AG10803 (cell line): ENCODE measurements at places on chromosomes 2 and 18.

DNA sequence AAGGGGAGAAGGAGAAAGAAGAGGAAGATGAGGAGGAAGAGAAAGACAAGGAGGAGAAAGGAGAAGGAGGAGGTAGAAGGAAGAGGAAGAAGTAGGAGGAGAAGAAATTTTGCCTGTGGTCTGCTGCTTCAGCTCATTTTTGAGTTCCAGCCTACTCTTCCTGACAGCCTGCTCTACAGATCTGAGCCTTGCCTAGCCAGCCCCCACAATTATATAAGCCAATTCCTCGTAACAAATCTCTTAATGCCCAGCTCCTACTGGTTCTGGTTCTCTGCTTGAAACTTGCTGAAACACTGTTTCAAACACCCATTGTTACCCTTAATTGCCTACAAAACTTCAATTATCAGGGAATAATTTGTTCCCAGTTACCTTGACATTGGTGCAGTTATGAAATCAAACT is 1014.2 kb upstream of the CELF4 start:
- no peak for DNase-seq

GRCh38 chr2:127672341-127673224 is 2.7 kb downstream of the LIMS2 start:
- DNase-seq = no peak

DNA sequence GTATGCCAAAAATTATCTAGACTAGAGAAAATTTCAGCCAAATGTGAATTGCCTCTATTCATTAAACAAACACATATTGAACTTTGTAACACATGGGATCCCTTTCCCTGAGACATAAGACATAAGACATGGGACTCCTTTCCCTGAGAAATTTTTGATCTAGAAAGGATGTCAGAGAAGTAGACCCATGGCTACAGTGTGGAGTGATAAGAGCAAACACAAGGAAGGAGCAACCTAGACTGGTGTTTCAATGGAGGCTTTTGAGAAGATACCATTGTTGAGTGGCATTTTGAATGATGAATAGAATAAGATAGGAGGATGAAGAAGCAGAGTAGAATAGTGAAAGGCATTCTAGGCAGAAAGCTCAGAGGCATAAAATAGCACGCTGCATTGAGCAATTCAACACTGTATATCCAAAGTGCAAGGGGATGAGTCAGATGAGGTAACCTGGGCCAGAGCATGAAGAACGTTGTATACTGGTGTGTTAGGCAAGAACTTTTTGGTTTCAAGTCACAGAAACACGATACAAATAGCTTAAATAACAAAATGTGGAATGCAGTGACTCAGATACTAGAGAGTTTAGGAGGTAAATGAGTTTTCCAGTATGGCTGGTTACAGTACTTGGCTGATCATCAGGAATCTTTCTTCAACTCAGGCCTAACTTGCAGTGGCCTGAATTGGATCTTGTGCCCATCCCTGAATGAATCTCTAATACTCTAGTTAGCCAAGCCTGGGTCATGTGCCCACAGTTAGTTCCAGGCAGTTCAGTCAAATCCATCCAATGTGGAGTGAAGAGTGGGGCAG is 129.8 kb upstream of the TANK start:
- DNase-seq = peak; percentile 99

DNA sequence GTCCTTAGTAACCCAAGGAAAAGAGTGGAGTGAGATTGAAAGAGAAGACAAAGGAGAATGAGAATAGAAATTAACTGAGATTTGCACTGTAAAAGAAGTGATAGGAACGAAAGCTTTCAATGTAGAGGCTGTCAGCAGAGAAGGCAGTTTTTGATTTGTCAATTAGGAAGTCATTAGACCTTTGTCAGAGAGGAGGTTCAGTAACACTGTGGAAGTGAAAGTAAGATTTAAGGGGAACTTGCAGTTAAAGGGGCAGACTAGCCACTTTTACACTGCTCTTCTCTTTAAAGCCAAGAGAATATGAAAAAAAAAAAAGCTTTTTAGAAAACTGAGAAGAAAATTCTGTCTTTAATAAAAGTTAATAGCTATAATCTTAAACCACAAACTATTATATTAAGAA is 11.5 kb upstream of the KYNU start:
- no peak for DNase-seq

DNA sequence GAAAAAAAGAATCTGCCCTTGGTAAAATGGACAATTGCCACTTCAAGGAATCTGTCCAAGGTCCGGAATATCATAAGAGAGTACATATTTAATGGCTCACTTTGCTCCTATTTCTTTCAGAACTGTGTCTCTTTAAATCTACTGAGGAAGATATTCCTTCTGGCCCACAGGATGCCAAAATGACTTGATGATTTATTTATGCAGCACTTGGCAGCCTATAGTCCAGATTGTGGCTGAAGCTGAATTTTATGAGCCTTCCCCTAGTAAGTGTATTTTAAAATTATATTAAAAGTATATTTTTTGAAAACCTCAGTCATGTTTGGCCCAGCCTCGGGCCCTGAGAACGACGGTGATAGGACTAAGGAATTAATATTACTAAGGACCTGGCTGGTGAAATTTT is 465.1 kb upstream of the HNRNPA3 start:
- peak; percentile 11 for DNase-seq

- no peak for DNase-seq
Observed at GRCh38 chr2:234458466-234458865, 38.4 kb downstream of the ARL4C start.

DNA sequence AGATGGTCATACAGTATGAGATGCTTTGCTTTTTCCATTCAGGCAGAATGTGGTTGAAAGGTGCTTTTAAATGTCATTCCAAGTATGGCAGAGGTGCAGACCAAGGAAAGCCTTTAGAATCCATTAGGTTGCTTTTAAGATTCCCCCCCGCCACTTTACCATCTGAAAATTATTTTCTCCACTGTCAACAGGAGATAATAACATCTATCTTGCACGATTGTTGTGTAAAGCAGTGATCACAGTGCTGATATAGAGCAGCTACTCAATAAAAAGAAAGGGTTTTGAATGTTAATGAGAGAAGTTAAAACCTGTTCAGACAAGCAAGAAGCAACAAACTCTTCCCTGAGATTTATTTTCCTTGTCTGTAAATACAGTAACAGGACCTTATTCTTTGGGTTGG is 372.5 kb upstream of the GCFC2 start:
- DNase-seq = no peak

GRCh38 chr2:44948565-44949328 is 7.2 kb downstream of the SIX3 start:
- DNase-seq = no peak

DNA sequence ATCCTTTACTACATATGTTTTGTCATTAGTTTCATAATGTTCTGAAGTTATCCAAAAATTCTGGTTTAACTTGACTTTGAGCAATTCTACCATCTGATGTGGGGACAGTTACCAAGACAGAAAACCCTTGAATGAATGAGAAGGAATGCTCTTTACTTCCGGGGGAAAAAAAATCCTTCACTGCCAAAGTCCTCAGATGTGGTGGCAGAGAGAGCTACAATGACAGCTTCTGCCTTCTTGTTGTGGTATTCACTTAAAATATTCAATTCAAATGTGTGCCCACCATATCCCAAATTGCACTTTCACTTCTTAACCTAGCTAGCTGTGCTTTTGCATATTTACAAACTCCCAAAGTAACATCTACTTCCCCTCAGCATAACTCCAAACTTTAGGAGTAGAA is 1531.7 kb upstream of the NXPH2 start:
- no peak for DNase-seq

GRCh38 chr2:118176601-118177000 is 88.3 kb downstream of the INSIG2 start:
- DNase-seq = no peak

DNA sequence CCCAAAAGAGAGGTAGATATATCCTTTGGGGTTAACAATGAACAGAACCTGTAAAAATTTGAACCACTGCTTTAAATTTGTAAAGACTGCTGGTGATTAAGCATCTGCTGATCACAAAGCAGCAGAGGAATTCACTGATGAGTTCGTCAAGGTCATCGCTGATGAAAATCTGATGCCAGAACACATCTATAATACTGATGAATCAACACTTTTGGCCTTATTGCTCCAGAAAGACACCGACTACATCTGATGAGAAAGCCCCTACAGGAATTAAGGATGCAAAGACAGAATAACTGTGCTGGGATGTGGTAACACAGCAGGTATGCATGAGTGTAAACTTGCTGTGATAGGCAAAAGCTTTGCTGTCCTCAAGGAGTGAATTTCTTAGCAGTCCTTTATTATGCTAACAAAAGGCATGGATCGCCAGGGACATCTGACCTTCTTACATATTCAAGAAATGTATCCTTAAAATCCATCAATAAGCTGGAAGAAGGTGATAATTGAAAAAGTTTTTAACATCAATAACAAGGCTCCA is 30.5 kb upstream of the SGPP2 start:
- no peak for DNase-seq

DNA sequence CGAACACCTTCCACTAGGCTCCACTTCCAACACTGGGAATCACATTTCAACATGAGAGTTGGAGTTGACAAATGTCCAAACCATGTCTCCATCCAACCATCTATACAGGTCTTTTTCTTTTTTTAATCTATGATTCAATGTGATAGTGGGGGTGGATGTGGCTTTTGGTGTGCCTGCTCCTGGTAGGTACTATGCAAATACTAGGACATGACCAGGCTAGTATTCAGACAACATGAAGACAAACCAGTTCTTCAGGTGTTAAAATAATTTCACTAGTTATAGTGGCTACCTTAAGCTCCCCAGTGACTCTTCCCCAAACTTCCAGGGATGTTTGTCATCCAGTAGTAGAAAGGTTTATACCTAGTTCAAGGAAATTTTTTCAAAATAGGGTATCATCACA is 387.5 kb downstream of the CDH2 start:
- no peak for DNase-seq

- DNase-seq = no peak
Observed at GRCh38 chr18:36424741-36425142, 127.2 kb downstream of the FHOD3 start.

GRCh38 chr2:178990533-178991241 is 59.2 kb downstream of the CCDC141 start:
- no peak for DNase-seq

- no peak for DNase-seq
Observed at GRCh38 chr2:236219411-236219810, 44.8 kb downstream of the ASB18 start.

- peak; percentile 38 for DNase-seq
Observed at GRCh38 chr2:48356701-48357325, 173.1 kb upstream of the STON1 start.

DNA sequence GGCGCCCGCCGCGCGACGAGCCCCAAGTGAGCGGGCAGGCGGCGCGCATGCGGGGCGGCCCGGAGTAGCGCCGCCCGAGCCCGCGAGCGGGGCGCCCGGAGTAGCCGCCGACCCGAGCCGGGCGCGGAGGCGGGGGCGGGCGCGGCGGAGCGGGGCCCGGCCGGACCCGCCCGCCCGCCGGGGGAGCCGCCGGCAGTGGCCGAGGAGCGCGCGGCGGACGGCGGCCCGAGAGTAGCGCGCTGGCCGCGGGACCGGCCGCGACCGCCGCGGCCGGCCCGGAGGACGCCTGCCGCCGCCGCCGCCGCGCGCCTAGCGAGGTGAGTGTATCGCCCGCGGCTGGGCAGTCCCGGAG is at the start of gene GALNT1:
GALNT1 (plus strand) TSS at position 195 of the 352 bp plus-strand sequence. CDS start 72,923 bp downstream, outside the sequence.
- DNase-seq = no peak

- no peak for DNase-seq
Observed at GRCh38 chr2:216680951-216681629, 14.3 kb downstream of the IGFBP5 start.

GRCh38 chr2:155708071-155708470 is 624.5 kb downstream of the NR4A2 start:
- no peak for DNase-seq

GRCh38 chr2:53504507-53504906 is 263.1 kb upstream of the CHAC2 start:
- DNase-seq = no peak

- DNase-seq = no peak
Observed at GRCh38 chr18:74373428-74373827, 57.8 kb downstream of the C18orf63 start.

DNA sequence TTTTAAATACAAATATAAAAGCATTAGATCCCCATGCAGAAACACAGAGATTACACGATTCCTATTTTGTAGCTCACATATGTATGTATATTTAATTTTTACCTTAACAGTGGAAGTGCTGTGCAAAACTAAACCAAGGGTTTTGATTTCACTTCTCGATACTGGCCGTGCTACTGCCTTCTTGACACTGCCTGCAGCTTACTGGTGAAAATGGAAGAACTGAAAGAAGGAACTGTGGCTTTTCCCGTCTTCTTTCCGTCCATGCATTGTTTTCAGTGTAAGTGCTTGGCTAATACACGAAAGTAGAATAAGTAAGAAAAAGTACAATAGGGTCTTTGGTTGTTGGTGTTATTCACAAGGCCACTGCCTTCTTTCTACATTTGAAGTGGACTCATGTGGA is 129.5 kb downstream of the NDUFA10 start:
- DNase-seq = no peak

DNA sequence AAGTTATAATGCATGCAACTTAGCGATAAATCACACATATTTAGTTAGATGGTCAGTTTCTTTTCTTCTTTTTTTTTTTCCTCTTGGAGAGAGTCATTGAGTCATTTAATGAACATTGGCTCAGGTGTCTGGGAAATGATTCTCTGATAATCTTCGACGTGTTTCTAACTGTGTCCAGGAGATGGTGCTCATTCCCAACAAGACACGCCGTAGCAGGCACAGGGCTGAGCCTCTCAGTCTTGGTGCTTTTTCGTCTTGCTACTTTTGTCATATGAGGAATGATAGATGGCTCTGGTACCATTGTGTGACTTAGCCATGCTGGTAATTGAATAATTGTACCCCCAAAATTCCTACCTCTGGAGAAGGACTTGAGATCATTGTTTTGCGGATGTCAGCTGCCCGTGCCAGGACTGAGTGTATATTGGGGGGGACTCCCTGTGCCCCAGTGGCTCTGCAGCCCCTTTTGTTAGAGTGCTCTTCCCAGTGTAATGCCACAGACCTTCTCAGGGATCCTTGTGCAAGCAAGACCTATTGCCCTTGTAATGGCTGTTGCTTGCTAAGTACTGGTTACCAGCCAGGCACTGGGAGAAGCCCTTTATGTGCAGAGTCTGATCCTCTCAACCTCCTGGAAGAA is 107.6 kb upstream of the CYRIA start:
- peak; percentile 42 for DNase-seq

DNA sequence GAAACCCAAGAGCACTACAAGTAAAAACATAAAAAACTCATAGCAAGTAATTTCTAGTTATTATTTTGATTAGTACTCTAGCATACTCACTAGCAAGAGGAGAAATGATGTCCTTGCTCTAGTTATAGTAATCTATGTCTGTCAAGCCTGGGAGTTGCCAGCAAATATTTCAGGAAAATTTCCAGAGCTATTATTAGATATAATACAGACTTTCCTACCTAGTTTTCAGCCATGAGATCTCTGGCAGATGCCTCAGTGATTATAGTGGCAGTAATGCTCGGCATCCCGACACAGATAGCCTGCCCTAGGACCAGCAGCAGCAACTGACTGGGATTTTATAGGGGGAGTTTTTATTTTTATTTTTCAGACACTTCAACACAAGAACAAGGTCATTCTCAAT is 224.4 kb downstream of the ZNF385B start:
- DNase-seq = no peak
